ENCODE measurements at places on chromosomes 11 and 22. TPM values are rescaled to one million over a fixed set of nuclear protein-coding genes. Genes with fewer than 3 reads are reported as not detected.

DNA sequence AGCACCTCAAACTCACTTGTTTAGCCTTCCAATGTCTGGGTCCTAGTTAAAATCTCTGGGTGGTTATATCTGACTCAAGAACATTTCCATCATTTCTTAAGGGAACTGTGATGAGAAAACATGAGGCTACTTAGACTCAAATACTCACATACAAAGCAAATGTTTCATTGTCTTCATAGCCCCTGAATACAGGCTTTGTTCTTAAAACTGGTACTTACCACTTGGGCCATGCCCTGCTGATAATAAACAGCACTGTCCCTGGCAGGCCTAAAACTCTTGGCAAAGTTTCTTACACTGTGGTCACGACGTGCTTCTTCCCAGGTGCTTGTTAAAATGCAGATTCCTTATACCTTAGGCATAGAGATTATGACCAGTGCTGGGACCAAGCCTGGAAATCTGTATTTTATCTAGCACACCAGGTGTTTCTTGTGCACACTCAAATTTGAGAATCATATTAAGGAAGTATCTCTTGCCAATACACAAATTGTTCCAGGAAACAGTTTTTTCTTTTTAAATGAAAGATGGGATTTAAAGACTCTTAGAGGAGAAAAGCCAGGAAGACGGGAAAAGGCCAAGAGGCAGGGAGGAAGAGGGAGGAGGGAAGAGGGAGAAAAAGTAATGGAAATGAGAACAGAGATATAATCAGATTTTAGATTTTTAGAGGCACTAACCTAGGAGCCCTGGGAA lies 287.9 kb upstream of the MPPED2 start:
- no peak overlapping the region for H3K4me3 ChIP-seq
- no peak overlapping the region for H3K27ac ChIP-seq
- H3K36me3 ChIP-seq = no peaks in the 10 kb centered on the region
- no peaks in the 10 kb centered on the region for H3K27me3 ChIP-seq
- no peak for DNase-seq

DNA sequence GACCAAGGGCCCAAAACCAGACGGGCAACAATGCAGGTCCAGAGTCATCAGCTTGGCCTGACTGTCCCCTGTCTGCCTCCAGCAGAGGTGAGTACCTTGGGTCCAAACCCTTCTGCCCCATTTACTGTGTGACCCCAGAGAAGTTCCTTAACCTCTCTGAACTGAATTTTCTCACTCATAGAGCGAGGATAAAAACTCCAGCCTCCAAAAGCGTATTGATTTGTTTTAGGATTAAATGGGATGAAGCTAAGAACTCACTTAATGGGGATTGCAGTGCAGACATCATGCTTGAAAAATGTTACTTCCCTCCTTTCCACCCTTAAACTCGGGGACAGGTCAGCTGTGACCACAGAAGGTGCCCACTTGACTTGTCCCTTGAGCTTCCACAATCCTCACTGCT lies 22.6 kb downstream of the IGLL1 start:
- H3K27ac ChIP-seq = no peak overlapping the region
- DNase-seq = no peak
- no peak overlapping the region for H3K4me3 ChIP-seq
- peaks cover 2% of the 10 kb centered on the region for H3K4me1 ChIP-seq

The CTSW gene
- total RNA-seq = 3.9 TPM

DNA sequence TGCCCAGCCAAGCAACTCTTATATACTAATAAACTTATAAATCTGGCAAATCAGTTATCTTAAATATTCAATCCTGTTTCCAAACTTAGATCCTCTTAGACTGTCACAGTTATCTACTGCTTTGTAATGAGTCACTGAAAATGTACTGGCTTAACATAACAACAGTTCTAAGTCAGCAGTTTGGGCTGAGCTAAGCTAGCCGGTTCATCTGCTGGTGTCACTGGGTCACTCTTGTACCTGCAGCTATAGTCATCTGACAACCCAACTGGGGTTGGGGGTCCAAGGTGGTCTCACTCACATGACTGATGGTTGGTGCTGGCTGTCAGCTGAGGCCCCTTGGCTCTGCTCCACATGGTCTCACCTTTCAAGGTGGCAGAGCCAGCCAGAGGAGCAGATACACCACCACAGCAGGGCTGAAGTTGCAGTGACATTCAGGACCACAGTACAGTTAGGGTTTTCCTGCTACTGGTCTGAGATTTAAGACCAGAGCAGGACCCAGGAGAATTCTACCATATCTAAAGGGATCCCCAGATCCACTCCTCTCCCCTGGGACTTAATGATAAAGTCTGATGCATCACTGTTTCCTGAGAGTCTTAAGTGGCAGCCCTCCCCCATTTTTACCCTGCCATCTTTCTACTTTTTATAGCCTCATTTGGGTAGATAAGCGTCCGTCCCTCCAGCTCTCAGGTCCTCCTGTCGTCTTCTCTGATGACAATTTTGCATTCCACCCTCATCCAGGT lies 7.9 kb upstream of the MACROD1 start:
- DNase-seq = no peak
- no peak overlapping the region for H3K4me3 ChIP-seq
- H3K4me1 ChIP-seq = no peaks in the 10 kb centered on the region
- H3K27me3 ChIP-seq = no peaks in the 10 kb centered on the region
- H3K36me3 ChIP-seq = no peaks in the 10 kb centered on the region

The CWF19L2 gene
- total RNA-seq = 19.1 TPM

The PCNX3 gene
- 44.4 TPM for total RNA-seq
